ENCODE measurements at places on chromosomes 1 and 21. TPM values are rescaled to one million over a fixed set of nuclear protein-coding genes. Genes with fewer than 3 reads are reported as not detected.

- H3K4me1 ChIP-seq: no peaks in the 10 kb centered on the region
- H3K4me3 ChIP-seq: no peak overlapping the region
- H3K36me3 ChIP-seq: no peaks in the 10 kb centered on the region
- DNase-seq: no peak
Measured at GRCh38 chr1:240790856-240791255, 178.9 kb upstream of the GREM2 start.

GRCh38 chr1:167824163-167824794, 89.7 kb downstream of the ADCY10 start:
- H3K4me3 ChIP-seq: no peak overlapping the region
- H3K36me3 ChIP-seq: no peaks in the 10 kb centered on the region
- H3K4me1 ChIP-seq: peaks cover 12% of the 10 kb centered on the region
- DNase-seq: no peak

GRCh38 chr1:182069028-182069466, 7.5 kb upstream of the ZNF648 start:
- no peaks in the 10 kb centered on the region for H3K27me3 ChIP-seq
- no peak overlapping the region for H3K27ac ChIP-seq
- no peak overlapping the region for H3K4me3 ChIP-seq

DNA sequence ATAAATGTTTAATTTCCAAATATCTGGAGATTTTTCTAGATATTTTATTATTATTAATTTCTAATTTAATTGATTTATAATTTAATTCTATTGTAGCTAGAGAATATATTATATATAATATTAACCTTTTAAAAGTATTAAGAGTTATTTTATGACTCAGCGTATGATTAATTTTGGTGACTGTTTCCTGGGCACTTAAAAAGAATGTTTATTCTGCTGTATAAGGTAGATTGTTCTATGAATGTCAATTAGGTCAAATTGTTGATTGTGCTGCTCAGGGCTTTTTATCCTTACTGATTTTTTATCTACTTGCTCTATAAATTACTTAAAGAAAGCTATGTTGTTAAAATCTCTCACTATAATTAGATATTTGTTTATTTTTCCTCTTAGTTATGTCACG, 20.1 kb upstream of the GJA8 start:
- DNase-seq: no peak
- H3K4me3 ChIP-seq: no peak overlapping the region
- no peak overlapping the region for H3K27ac ChIP-seq
- no peaks in the 10 kb centered on the region for H3K27me3 ChIP-seq
- no peaks in the 10 kb centered on the region for H3K4me1 ChIP-seq
- no peaks in the 10 kb centered on the region for H3K36me3 ChIP-seq

DNA sequence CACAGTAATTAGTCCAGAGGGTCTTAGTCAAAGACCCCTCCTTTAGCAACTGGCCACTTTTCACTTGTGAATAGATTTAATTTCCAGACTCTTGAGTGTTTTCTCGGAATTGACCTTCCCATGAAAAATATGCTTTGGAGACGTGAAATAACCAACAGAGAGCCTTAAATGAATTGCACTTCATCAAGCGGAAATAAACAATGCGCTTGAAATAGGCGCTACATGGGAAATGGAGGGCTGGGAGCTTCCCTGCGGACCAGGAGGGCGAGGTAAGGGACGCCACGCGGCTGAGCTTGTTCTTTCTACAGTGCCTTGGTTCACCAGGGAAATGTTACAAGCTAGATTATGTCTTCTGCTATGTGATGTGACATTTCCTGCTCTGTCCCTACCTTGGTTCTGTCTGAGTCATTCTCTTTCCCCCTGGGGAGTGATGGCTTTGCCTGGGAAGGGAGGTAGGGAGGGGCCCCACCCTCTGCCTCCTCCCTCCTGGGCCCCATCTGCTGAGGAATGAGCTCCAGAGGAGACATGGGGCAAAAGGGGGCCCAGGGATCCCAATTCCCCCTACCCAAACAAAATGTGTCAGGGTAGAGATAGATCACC, 619.3 kb downstream of the PTPRU start:
- H3K36me3 ChIP-seq: no peaks in the 10 kb centered on the region
- H3K4me1 ChIP-seq: no peaks in the 10 kb centered on the region
- DNase-seq: no peak
- no peak overlapping the region for H3K27ac ChIP-seq
- no peaks in the 10 kb centered on the region for H3K27me3 ChIP-seq
- no peak overlapping the region for H3K4me3 ChIP-seq

GRCh38 chr21:37548521-37548981, 182.0 kb downstream of the DYRK1A start:
- H3K4me3 ChIP-seq: no peak overlapping the region
- H3K4me1 ChIP-seq: peaks cover 27% of the 10 kb centered on the region
- no peak for DNase-seq
- no peaks in the 10 kb centered on the region for H3K27me3 ChIP-seq
- H3K36me3 ChIP-seq: no peaks in the 10 kb centered on the region

The BGLAP gene
- total RNA-seq: not detected

The AURKAIP1 gene
- 110 TPM for total RNA-seq

The C1orf210 gene
- total RNA-seq: not detected

Data from esophagus muscularis mucosa (tissue), 4 donors.